ENCODE measurements at places on chromosomes 4 and X.

GRCh38 chr4:338759-339097, 1.1 kb downstream of the ZNF141 start:
- DNase-seq = no peak

DNA sequence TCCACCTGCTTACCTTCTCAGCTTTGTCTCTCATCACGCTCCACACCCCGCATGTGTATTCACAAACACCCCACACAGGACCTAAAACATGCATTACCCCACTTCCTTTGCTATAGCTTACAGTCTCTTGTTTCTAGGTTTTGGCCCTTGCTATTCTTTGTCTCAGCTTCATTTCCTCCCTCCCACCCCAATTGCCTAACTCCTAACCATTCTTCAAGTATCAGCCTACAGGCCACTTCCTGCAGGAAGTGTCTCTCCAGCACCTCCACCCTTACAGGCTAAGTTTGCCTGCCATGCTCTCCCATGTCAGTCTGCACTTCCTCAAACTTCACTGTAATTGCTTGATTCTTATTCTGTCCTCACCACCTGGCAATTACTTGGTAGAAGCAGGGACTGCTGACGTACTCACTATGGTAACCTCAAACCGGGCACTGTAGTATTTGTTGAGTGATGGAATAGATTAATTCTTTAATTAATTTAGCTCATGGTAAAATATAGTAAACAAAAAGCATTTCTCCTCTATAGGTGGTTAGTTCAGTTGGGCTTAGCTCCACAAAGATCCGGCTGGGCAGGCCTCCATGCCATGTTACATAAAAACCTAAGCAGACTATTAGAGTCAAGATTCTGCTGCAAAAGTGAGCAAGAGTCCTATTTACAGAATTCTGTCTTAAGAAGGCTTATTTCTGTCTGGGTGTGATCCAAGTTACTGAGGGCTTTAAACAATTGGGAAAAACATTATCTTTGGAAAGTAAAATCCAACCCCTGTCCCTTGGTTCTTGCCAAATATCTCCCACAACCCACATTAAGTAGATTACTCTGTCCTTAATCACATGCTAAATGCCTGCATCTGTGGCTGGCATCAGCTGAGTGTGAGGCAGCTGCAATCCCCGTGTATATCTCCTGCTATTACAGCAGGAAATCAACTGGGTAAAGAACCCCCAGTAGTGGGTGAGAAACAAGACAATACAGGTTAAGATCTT, 124.7 kb upstream of the CPEB2 start:
- DNase-seq = no peak

DNA sequence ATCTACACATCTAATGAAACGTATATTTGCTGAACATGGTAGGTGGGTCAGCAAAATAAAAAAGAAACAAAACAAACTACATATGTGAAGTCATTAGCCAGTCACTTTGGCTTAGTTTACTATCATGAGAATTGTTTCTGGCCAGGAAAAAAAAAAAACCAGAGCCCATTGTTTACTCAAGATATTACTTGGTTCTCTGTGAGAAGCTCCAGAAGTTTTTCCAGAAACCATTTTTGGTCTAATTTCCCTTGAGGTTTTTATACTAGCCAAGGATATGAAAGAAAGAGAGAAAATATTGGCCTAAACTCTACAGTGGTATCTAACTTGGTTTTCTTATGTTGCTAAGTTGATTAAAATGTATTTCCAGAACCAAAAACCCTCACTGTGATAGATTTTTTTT, 259.1 kb downstream of the PDHA2 start:
- no peak for DNase-seq

GRCh38 chr4:4320528-4320927, 30.5 kb downstream of the ZBTB49 start:
- DNase-seq = no peak

DNA sequence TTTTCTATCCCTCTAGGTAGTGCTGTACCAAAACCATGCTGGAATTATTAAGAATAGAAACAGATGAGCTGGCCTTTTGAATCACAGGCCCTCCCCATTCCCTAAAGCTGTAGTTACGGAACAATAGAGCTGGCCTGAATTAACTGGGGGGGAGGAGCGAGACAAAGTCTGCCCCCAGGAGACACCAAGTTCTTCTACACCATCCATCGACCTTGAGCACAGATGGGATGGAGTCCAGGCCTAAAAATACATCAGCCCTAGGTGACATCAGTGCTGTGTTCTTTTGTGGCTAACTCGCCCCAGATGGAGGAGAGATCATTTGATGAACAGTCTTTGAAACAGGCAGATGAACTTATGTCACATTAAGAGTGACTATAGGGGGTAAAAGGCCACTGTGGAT, 49.6 kb downstream of the LHFPL1 start:
- DNase-seq = no peak

DNA sequence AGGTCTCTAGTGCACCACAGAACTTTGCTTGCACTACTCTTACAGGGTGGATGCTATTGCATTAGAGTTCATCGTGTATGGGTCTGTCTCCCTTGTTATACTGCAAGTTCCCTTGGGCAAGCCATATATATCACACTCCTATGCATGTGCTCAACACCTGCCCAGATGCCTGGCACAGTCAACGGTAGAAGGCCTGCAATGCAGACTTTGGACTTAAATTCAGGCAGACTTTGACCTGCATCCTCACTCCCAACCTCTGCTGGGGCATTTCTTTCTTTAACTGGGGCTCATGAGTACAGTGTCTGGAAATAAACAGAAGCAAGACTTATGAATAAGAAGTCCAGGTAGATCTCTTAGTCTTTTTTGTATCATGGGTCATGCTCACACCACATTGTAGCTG, 148.2 kb downstream of the LDB2 start:
- no peak for DNase-seq

GRCh38 chr4:2085496-2085901, 26.4 kb downstream of the NAT8L start:
- DNase-seq = peak; percentile 14

DNA sequence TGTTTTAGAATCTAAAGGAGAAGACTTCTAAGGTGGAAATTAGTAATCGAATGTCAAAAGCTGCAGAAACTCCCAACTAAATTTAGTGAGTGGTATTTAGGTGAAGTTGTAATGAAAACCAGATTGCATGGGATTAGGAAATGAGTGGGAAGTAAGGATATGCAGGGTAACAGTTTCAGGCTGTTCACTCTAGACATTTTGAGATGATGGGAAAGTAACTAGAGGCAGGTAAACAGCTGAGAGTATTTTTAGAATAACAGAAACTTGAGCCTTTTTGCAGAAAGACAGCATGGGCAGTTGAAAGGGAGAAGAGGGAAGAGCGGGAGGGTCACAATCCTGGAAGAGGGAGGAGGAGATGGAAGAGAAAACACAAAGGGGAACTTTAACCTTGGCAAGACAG, 12.7 kb downstream of the SPRY1 start:
- no peak for DNase-seq

- DNase-seq = no peak
These were observed 920.9 kb upstream of the PABPC4L start for GRCh38 chr4:135122457-135122856.

- no peak for DNase-seq
These were observed 5.4 kb upstream of the MSX1 start for GRCh38 chr4:4853921-4854648.

DNA sequence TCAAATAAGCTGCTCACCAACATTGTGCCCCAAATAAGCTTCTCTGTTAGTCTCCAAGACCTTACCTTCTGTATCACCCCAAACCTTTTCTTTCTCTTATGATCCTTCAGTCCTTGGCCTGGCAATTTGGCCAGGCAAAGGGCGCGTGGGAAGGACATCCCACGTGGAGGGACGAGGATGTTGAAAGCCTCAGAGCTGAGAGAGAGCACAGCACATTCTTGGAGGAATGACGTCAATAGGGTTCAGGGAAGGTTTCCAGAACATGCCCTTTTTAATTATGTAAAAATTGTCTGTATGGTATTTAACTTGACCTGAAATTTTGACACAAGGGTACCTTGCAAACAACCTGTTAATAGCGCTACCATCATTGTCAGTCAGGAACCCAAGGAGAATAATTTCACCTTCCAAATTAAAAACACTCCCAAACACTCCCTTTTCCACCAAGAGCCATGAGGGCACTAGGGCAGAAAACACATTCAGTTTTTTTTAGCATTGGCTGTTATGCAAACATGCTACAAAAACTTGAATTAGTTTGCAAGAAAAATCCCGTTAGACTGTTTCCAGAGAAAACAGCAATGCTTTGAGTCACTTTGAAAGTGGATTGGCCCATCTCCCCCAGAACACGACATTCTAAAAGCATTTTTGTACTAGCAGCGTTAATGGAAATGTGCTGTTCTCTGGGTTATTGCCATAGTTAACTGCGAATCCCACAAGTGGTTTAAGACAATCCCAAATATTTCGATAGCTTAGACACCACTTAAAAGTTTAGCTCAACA, 183.2 kb upstream of the PUDP start:
- DNase-seq = no peak
